ENCODE measurements at places on chromosomes 3 and 15.

GRCh38 chr3:131072099-131072559 is 45.5 kb downstream of the NEK11 start:
- peak; percentile 54 for DNase-seq

- DNase-seq = no peak
Measured at GRCh38 chr15:68149059-68149458, 56.1 kb downstream of the CALML4 start.

- peak; percentile 54 for DNase-seq
Measured at GRCh38 chr3:30611613-30612436, 5.4 kb downstream of the TGFBR2 start.

- DNase-seq = peak; percentile 58
Measured at GRCh38 chr15:69615736-69616135, 163.1 kb downstream of the RPLP1 start.

- peak; percentile 65 for DNase-seq
Measured at GRCh38 chr15:68783226-68784058, 37.3 kb downstream of the ANP32A start.

GRCh38 chr15:48868536-48868935 is 9.4 kb upstream of the EID1 start:
- DNase-seq = no peak

DNA sequence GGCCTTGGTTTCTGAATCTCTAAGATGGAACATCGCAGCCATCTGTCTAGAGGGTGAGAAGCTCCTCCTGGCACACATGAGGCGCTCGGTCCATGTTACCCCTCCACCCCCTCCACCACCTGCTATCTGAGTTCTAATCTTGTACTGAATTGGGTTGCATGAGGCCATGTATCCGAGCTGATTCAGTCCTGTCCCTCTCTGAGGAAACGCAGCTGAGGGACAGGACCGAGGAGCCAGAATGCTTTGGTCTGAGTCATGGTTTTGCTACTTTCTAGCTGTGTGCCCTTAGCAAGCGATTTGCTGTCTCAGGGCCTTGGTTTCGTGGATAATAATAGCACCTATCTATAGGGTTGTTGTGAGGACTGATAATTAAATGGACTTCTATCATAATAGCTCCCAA is 87.8 kb upstream of the SEC13 start:
- DNase-seq = no peak

DNA sequence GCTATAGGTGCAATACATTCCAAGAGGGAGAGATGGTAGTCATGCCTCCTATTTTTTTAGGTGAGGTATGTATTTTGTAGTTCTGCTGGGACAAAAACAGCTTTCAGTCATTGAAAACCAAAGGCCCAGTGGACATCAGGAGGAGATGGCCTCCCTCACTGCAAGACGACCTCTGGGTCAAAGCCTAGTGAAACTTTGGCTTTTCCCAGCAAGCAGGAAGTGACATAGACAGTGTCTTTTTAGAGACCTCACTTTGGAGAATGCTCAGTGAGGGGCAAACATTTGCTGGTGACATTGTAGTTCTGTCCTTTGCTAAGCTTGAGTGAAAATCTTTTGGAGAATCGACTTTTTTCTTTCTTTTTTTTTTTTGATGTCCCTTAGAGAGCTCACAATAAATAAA is 27.3 kb downstream of the LIPC start:
- no peak for DNase-seq

GRCh38 chr3:98325055-98325454 is 28.6 kb upstream of the OR5K4 start:
- DNase-seq = no peak

DNA sequence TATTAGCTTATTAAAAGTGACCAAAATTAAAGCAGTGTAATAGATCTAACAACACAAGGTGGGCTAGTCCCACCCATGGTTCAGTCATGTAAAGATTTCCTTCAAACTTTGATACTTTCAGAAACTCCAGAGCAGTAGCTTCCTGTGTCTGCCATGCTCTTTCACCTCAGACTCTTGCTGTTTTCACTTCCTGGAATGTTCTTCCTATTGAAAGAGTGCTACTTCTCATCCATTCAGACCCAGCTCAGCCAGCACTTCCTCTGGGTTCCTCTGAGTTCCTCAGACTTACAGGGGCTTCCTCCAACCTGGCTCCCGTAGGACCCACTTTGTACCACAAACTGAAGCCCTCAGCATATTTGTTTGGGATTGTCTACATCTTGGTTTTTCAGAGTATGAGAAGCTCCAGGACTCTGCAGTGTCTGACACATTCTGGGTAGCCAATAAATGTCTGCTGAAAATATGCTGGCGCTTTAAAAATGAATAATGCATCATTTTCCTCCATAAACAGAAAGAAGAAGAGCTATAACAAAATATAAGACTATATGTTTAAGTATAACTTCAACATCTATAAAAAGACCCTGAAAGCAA is 18.0 kb downstream of the NCEH1 start:
- no peak for DNase-seq

- DNase-seq = no peak
Measured at GRCh38 chr3:58251631-58252035, 14.0 kb downstream of the ABHD6 start.

GRCh38 chr15:45333550-45333949 is 44.8 kb downstream of the GATM start:
- peak; percentile 32 for DNase-seq

DNA sequence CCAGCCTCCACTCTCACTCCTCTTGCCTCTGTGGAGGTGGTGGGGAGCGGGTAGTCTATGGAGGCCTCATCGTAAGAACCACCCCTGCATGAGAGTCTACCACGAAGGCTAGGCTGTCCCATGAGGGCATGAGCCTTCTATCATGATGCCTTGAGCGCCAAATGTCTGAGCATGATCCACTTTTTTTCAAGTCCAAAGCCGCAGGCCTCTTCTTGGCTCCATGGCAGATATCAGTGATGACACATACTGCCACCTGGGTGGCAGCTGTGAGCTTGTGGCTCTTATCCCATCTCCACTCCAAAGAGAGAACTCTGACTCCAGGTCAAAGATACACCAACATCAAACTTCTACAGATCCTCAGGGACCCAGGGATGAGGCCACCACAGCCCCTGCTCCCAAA is 13.5 kb downstream of the POC1A start:
- no peak for DNase-seq

DNA sequence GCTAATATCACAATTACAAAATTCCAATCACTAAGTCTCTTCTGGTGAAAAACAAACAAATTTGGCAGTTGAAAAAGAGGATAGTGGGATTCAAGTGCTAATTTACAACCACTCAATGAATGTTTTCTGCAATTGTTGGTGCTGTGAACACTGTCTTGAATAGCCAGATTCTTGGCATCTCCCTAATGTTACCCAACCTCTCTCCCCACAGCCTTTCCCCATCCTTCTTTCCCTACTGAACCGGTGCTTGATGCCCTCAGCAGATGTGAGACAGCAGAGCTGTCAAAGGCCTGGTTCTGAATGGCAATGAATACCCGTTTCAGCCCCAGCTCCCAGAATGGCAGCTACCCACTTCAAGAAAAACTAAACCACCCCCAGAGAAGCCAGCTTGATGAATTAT is 22.5 kb upstream of the BHLHE40 start:
- DNase-seq = no peak

DNA sequence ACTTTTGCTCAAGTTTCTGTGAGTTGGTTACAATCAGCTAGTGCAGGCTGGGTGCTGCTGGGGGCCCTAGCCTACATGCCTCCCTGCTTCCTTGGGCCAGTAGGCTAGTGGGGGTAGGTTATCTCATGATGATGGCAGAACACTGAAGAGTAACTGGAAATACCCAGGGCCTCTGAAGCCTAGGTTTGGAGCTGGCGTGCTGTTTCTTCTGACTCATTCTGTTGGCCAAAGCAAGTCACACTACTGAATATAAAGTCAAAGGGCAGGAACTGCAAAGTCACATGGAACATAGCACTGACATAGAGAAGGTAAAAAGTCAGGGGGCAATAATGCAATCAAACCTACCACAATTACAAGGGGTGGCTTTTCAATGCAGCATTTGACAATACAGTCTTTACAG is 34.5 kb downstream of the RASGRP1 start:
- DNase-seq = no peak

DNA sequence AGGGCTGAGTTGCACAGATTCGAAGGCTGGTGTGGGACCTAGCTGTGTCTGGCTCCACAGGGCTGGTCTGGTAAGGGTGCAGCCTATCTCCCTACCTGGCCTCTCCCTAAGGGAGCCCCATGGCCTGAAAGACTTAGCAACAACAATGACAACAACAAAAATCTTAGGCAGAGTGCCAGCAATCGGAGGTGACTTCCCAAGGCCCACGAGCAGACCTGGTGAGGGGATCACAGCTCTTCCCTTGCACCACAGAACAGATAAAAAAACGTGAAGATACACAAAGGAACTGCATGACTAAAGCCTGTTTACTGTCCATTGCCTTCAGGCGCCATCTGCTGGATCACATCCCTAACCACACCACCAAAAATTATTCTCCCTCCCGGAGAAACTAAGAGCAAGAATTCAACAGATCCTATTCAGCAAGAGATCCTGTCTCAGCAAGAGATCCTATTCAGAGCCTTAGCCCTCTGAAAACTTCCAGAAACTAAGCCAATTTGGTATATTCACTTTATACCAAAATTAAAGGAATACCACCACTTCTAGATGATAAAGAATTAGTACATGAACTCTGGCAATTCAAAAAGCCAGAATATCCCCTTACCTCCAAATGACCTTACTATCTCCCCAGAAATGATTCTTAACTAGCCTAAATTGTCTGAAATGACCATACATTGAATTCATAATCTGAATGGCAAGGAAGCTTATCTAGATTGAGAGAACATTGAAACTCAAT is 24.1 kb upstream of the OR5K4 start:
- DNase-seq = peak; percentile 74

- DNase-seq = peak; percentile 33
Measured at GRCh38 chr3:60202052-60202726, 1049.1 kb downstream of the FHIT start.

DNA sequence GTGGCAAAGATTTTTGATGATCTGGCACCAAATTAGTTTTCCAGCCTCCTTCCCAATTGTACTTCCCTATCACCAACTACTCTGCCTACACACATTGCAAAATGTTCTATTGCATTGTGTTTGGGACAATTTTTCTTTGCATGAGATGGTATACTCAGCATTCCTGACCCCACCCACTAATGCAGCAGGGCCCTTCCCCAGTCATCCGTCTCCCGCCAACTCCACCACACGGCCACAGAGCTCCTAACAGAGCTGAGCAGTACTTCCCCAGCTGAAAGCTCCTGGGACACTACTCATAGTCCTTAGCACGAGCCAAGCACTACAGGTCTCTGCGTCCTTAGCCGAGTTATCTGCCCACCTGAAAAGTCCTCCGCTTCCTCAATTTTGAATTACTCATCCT is 34.2 kb downstream of the TXNRD3 start:
- no peak for DNase-seq

Data from hematopoietic multipotent progenitor cell treated with erythropoietin and hydrocortisone succinate and interleukin-3 and kit ligand, for 4 days (in vitro differentiated cells).